ENCODE measurements at places on chromosomes 5 and 9.
A peak's percentile ranks its signal among the peaks of the same experiment; 100 is the strongest.

DNA sequence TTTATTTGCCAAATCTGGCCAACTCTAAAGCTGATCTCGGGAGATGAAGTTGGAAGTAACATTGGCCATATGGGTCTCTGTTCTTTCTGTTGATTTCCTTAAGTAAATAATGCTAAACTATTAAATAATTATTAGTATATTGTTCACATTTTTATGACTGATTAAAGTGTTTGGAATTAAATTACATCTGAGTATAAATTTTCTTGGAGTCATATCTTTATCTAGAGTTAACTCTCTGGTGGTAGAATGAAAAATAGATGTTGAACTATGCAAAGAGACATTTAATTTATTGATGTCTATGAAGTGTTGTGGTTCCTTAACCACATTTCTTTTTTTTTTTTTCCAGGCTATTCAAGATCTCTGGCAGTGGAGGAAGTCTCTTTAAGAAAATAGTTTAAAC lies 9.3 kb upstream of the FGF18 start:
- no peak for DNase-seq

DNA sequence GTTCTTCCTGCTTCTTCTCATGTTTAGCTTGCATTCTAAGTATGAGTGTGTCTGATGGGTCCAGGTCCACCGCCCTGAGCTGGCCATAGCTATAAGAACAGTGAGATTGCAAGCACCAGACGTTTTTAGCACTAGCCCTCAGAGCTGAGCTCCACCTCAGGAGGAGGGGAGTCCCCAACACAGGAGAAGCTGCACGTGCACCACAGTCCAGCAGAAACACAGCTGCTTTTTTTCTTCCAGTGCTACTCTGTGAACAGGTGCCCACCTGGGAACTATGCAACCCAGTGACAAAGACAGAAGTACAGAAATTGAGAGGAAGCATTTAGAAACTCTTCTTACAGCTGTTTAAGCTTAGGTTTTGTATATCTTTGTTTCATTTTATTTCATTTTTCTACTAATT lies 299.4 kb downstream of the MARCHF11 start:
- no peak for DNase-seq

DNA sequence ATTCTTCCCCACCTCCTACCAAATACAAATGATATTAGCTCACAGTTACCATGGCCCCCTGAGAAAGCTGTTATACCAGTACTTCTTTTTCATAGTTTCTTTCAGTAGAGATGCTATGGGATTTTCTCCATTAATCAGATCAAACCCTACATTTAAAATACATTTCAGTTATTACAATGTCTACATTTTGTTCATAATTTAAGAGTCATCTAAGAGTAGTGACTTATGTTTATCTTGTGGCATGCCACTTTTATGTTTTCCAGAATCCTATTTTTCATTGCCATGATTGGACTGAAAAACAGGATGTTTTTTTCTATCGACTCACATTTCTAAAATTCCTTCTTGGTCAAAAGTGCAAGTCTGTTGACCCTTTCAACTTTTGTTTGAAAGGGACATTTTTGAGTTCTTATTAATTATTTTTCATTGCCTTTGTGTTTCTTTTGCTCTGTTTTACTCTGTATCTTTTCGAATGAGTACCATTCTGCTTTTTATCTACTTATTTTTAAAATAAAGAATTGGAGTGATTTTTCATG lies 77.4 kb upstream of the ANXA1 start:
- DNase-seq = no peak

DNA sequence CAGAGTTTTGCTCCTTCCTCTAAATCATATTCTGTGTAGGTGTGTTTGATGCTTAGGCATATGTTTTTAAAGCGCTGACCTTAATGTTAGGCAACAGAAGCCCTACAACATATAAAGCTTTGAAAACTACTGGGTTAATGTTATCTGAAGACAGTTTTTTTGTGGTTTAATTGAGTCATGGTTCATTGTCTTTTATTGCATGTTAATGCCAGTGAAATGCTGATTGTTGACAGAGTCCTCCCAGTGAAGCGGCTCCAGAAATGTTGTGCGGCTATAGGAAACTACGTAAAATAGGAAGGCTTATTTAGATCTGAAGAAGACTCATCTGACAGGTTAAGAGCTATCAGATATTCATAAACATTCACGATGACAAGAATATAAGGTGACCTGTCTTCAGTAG lies 424.6 kb downstream of the CCDC171 start:
- DNase-seq = no peak

- DNase-seq = no peak
These were observed 55.3 kb downstream of the RPS23 start for GRCh38 chr5:82222597-82223574.

GRCh38 chr9:127360829-127361228 lies 36.1 kb upstream of the SLC2A8 start:
- no peak for DNase-seq

- no peak for DNase-seq
These were observed 38.4 kb upstream of the CTNNAL1 start for GRCh38 chr9:109051733-109052132.

GRCh38 chr9:127175764-127176163 lies 53.3 kb upstream of the ANGPTL2 start:
- no peak for DNase-seq

- DNase-seq = peak; percentile 8
These were observed 165.0 kb upstream of the ZNF462 start for GRCh38 chr9:106697750-106698502.

- DNase-seq = no peak
These were observed 153.6 kb downstream of the TSSK1B start for GRCh38 chr5:113281194-113281593.

GRCh38 chr9:36517131-36517530 lies 55.6 kb upstream of the MELK start:
- no peak for DNase-seq

DNA sequence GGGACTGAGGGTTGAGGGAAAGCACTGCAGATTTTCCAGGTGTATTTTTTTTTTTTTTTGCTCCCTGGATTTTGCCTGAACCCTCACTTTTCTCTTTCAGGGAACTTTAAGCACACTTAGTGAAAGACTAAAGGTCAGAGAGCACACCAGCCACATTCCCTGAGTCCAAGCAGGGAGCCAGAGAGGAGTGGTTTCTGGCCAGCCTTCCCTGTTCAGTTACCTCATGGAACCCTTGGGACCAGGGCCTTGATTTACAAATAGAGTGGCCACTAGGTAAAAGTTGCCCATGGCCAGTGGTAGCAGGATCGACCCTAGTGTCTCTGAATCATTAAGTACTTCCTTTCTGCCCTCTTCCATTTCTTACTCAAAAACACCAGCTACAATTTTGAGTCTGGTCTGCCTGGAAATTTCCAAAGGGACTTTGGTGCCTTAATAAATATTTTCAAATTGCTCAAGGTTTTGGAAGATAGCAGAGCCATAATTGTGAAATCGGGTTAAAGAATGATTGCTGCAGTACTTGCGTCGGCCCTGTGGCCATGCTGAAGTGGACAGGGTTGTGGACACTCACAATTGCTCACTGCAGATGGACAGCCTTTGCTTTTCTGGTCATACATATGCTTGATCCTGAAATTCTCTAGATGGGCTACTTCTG lies 14.5 kb downstream of the PALM2AKAP2 start:
- DNase-seq = no peak

GRCh38 chr5:138739938-138740337 lies 13.3 kb upstream of the CTNNA1 start:
- no peak for DNase-seq

- DNase-seq = no peak
These were observed 75.8 kb downstream of the GTF3C4 start for GRCh38 chr9:132745756-132746709.

DNA sequence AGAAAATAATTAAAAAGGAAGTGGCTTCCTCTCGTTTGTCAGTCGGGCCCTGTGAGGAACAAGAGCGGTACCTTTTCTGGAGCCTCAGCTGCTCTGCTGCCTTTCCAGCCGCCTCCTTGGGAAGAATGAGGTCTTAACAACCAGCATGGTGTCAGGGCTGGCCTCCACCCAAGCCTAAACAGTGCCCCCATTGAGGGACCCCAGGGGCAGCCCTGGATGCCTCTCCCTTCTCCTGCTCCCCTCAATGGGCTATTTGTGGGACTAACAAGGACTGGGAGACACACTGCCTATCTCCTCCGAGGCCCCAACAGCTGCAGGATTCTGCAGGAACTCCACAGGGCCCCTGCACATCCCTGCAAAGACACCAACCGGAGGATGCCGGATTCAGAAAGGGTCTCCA lies 155.4 kb upstream of the MAP3K1 start:
- DNase-seq = no peak

- DNase-seq = no peak
These were observed 576 bp downstream of the MAP1B start for GRCh38 chr5:72107901-72108201.

DNA sequence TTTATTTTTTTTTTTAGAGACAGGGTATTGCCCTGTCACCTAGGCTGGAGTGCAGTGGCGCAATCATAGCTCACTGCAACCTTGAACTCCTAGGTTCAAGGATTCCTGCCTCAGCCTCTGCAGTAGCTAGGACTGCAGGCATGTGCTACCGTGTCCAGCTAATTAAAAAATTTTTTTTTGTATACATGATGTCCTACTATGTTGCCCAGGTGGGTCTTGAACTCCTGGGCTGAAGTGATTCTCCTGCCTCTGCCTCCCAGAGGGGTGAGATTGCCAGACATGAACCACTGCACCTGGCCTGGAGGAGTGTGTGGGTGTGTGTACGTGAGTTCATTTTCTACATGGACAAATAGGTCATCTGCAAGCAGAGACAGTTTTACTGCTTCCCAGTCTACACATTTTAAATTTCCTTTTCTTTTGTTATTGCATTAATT lies 33.8 kb downstream of the JMY start:
- DNase-seq = no peak

DNA sequence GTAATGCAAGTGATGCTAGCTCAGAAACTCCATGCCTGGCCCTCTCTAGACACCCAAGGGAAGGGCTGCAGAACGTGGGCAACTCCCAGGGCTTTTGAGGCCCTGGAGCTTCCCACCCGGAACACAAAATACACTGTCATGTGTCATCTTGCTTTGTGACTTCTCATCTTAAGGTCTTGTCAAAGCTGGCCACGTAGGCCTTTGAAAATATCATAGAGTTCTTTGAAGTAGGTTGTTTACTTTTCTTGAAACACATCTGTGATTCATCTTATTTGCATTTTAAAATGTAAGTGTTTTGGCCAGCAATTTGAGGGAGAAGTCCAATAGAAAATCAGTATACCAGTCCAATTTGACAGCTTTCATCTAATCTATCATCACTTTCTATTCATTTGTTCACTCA lies 40.2 kb upstream of the PALM2AKAP2 start:
- DNase-seq = no peak

DNA sequence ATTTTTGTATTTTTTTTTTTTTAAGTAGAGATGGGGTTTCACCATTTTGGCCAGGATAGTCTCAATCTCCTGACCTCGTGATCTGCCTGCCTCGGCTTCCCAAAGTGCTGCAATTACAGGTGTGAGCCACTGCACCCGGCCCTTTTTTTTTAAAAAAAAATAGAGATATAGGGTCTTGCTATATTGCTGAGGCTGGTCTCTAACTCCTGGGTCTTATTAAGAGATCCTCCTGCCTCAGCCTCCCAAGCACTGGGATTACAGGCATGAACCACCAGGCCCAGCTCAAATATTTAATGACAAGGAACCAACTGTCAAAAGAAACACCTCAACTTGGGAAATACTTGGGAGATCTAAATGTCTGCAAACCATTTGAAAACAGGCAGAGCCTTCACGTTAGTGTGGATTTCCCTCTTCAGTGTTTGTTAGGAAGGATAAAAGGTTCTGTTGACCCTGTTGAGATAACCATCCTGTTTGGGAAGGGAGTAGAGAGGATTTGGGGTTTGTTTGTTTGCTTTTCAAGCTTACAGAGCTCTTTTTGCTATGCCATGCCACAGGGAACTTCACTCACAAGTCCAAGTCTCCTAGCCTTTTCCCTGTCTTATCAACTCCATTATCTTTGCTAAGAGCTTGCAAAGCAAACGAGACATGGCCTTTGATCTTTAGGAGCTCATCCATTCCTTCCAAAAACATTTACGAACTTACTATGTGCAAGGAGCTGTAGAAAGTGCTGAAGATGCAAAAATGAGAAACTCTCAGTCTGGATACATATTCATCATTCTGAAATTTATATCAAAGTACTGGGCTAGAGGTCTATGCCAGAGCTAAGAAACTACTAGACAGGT lies 7.5 kb downstream of the FAXDC2 start:
- DNase-seq = no peak

DNA sequence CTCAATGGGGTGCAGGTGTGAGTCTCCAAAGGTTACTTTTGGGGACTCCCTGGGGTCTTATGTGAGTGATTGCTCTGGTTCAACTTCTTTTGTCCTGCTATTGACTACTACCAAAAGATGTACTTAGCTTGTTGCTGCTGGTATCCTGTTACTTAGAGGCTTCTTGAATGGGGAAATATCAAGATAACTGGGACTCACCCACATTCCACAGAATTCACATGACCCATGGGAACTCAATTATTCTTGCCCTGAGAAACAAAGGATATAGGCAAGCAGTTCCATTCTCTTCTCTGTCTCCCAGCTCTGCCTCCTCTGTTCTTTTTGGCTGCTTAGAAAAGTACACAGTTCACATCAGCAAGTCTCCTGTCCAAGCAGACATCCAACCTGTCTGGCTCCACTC lies 105.9 kb downstream of the UNC13B start:
- no peak for DNase-seq

DNA sequence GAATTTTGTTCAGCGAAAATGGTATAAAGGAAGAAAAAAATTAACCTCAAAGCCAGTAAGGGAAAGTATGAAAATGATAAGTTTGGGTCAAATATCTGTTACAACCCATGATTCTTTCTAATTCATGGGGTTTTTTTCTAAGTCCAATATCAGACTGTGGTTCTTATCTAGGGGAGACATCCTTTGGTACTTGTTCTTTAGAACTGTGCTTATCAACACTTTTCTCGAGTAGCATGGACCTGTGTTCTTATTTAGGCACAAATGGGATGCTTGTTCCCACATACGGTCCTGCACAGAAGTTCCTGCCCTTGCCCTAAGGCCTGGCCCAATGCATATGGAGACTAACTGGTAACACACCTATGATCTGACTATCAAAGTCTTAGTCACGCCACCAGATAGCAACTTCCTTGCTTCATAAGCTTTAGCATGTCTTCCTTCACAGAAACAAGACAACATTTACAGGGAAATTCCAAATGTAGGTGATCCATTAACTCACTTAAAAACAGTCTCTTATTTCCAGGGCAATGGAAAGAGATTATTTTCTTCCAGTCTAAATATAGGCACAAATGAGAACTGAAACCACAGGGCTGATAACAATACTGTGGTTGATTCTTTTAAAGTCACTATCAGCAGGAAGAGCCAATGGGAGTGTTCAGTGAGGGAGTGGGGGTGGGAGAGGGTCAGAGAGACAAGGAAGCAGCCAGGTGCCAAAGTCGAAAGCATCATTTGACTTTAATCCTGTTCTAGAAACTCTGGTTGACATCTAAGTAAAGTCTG lies 268.8 kb upstream of the ANKRD55 start:
- no peak for DNase-seq

DNA sequence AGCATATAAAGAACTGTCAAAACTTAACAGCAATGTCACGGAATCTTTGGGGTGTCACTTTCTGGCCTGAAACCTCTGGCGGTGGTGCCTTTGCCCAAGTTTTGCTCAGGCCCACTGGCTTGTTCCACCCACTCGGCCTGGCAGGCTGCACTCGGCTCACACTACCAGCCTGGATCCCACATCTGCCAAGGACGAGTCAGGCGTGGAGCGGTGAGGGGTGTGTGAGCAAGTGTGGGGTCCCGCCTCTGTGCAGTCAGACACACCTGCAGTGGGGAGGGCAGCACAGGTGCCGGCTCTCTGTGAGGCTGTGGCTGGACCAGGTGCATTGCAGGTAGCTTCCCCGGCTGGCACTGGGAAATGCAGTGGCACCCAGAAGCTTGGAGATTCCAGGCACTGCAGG lies 40.0 kb downstream of the TSPAN17 start:
- DNase-seq = no peak

Measured in thoracic aorta (tissue), 2 donors.